ENCODE measurements at places on chromosomes 16 and 17.

DNA sequence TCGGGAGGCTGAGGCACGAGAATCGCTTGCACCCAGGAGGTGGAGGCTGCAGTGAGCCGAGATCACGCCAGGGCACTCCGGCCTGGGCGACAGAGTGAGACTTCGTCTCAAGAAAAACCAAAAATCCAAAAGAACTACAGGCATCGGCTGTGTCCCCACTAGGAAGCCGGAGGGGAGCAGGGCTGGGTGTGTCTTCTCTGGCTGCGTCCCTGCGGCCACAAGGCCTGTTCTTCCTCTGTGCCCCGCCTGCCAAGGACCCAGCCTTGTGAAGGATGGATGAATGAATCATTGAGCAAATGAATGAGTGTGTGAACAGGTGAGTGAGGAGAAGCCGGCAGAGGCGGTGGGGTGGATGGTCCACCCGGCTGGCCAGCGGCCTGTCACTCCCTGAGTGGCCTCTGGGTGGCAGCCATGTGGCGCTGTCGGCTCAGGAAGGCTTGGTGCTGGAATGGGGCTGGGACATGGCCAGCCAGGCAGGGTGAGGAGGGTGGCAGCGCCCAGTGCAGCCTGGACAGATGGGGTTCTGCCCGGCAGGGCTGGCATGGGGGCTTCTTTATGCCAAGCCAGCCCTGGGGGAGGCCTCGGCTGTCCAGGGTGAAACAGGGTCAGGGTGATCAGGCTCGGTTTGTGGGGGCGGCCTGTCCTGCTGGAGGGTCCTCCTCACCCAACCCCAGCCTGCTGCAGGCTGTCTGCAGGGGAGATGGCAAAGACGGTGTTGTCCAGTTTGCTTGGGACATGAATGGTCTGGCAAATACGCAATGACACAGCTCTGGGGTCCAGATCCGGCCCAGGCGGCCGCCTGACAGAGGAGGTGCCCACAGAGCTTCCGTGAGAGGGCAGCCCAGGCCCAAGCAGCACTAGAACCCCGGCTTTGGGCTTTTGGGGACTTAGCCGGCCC, 21.7 kb downstream of the SLC25A10 start:
- DNase-seq: peak; percentile 62

GRCh38 chr17:81163703-81164370, 1.5 kb upstream of the PVALEF start:
- no peak for DNase-seq

- no peak for DNase-seq
Observed at GRCh38 chr16:52548261-52549010, 1.5 kb upstream of the TOX3 start.

DNA sequence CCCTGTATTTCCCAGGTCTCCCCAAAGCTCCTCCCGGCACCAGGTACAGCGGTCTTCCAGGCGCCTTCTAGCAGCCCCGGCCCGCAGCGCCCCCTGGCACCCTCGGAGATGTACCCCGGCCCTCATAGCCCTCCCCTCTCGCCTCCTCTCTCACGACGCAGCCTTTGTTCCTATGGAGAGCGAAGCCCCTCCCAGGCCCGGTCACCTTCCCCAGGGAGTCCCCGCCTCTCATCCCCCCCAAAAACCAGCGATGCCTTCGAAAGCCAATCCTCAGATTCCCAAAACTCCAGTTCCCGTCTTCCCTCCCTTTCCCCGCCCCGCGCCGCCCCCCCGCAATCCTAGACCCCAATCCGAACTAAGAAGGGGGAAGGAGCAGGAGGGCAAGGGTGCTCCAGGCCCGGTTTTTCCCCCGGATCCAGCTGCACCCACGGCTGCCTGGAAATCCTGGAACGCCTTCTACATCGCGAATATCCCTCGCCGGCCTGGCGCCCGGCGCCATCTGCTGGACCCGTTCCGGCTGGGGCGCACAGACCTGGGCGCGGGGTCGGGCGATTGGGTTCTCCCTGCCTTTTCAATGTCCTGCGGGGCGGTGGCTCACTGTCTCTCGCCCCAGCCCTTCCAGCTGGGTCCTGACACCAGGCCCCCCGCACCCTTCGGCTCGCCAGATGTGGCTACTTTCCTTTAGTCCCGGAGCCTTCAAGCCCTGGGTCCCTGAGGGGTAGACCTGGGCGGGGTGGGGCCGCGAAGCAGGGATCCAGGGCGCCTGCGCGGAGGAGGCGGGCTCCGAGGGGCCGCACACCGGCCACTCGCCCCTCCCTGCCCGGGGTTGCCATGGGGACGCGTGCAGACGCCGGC, at the start of gene DNAH2:
Gene DNAH2 (plus strand): TSS at position 844 of the 855 bp plus-strand sequence. CDS start 1,991 bp downstream, outside the sequence.
- DNase-seq: peak; percentile 91

DNA sequence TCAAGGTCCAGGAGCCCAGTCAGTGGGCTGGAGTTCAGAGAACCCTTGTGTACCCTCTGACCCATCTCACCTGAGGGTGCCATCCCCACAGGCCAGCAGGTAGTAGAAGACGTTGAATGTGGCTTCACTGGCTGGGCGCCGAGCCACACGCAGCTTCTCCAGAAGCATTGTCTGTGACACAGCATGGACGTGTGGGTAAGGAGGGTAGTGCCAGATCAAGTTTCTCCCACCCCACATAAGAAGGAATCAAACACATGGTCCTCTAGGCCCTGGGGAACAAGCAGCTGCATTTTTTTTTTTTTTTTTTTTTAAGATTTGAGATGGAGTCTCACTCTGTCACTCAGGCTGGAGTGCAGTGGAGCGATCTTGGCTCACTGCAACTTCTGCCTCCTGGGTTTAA, 60.9 kb downstream of the MYO18A start:
- peak; percentile 37 for DNase-seq

DNA sequence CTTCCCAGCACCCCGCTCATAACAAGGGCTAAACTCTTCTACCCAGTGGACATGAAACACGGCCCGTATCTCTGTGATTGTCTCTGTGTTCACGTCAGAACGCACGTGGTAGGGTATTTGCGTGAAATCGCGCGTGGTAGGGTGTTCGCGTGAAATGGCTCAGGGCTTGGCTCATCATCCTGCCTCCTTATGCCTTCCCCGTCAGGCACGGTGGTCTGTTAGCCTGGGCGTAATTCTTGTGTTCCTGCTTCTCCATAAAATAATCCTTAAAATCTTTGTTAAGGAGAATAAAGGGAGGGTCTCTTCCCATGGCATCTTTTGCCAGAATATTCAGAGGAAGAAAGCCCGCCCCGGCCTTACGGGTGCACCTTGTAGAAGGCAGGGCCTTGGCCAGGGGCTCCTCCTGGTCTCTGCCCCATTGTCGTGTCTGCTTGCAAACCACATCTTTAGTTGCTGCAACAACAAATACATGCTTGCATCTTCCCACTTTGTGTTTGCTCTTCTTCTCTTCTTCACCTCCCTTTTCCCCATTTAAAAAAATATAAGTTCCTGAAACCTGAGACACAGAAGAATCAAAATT, 116.7 kb upstream of the CHMP6 start:
- no peak for DNase-seq

DNA sequence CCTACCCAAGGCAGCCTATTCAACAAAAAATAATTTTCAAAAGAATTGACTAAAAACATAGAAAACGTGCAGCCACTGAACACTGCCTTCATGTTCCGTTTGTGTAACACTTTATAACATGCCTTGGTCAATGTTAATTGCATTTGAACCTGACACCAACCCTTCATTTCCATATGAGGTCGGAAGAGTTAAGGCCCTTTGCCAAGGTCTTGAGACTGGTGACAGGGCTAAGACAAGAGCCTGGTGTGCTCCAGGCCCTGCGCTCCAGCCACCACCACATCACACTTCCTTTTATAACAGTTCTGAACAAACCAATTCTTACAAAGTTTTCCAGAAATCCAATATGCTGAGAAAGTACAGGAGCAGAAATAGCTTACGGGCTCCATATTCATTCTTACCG, 4.2 kb downstream of the BBS2 start:
- DNase-seq: no peak

DNA sequence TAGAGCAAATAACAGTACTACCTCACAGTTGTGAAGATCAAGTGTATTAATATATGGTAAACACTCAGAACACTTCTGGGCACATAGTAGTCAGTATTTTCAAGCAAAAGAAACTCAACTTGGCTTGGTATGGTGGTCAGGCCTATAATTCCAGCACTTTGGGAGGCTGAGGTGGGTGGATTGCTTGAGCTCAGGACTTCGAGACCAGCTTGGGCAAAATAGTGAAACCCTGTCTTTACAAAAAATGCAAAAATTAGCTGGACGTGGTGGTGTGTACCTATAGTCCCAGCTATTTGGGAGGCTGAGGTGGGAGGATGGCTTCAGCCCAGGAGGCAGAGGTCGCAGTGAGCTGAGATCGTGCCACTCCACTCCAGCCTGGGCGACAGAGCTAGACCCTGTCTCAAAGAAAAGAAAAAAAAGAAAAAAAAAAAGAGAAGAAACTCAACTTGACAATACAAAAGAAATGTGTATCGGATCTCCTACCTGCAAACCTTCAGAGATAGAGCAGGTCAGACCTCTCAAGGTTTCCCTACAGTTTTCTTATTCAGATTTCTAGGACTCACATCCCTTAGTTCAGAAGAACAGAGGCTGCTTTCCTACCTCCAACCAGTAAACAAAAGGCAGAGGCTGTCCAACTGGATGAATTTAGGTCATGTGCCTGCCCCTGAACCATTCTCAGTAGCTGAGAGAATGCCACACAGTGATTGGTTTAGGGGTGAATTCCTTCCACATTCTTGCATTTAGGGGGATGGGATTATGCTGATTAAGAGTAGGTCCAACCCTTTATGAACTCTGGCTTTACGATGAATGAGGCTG, 1.7 kb upstream of the KPNA2 start:
- DNase-seq: peak; percentile 66

- DNase-seq: no peak
Observed at GRCh38 chr16:26371349-26371869, 679.6 kb downstream of the HS3ST4 start.

DNA sequence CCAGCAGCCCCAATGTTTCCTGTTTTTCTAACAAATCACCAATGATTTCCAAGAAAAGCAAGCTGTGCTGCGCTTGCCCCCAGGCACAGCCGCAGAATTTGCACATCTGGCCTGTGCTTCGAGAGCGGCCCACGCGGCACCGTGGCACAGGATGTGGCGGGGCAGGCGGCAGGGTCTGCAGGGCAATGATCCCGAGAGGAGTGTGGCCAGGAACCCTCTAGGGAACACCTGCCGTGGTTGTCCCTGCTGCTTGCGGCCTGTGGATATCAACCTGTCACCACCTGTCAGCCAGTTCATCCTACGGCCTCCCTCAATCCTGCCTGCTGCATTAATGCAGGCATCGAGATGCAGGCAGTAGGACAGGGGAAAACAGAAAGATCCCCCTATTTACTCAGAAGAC, 24.0 kb downstream of the PIK3R5 start:
- DNase-seq: no peak

- DNase-seq: no peak
Observed at GRCh38 chr17:79874329-79874981, 35.2 kb upstream of the CBX4 start.

DNA sequence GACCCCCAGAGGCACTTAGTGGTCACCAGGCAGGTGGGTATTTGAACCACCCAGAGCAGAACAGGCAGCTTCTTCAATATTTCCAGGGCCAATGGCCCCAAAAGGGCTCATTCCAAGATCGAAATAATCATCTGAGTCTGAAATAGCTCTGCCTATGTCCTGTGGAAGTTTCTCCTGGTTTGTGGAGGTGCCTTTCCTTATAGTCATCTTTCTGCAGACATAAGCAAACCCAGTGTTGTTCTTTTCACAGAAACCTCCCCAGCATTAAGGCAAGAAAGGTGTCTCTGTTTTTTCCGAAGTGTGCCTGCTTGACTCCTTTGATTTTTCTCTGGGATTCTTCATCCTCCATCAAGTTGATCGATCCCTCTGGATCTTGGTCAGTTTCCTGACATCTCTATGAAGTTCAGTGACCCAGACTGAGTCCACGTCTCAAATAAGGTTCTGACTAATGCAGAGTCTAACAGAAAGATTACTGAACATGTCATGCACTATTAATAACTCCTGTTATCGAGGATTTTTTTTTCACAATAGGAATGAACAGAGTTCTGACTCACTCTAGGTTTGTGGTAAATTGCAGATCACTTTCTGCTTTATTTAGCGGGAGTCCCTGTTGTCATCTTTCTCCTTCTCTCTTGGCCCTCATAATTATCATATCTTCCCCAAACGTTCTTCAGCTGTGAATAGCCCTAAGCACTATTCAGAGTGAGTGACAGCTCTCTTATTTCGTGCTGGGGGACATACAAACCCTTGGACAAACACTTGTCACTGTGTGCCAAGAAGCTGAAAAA, 1.5 kb downstream of the LRRC3C start:
- DNase-seq: peak; percentile 90

- DNase-seq: no peak
Observed at GRCh38 chr16:52994942-52995341, 57.8 kb downstream of the CHD9NB start.

DNA sequence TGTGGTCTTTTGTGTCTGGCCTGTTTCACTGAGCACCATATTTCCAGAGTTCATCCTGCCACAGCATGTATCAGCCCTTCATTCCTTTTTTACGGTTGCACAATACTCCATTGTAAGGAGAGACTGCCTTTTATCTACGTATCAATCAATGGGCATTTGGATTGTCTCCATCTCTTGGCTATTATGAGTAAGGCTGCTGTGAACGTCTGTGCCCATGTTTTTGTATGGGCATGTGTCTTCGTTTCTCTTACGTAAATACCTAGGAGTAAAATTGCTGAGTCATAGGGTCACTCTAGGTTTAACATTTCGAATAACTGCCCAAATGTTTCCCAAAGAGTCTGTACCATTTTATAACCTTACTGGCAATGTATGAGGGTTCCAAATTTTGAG, 202.8 kb upstream of the FOXF1 start:
- peak; percentile 2 for DNase-seq

DNA sequence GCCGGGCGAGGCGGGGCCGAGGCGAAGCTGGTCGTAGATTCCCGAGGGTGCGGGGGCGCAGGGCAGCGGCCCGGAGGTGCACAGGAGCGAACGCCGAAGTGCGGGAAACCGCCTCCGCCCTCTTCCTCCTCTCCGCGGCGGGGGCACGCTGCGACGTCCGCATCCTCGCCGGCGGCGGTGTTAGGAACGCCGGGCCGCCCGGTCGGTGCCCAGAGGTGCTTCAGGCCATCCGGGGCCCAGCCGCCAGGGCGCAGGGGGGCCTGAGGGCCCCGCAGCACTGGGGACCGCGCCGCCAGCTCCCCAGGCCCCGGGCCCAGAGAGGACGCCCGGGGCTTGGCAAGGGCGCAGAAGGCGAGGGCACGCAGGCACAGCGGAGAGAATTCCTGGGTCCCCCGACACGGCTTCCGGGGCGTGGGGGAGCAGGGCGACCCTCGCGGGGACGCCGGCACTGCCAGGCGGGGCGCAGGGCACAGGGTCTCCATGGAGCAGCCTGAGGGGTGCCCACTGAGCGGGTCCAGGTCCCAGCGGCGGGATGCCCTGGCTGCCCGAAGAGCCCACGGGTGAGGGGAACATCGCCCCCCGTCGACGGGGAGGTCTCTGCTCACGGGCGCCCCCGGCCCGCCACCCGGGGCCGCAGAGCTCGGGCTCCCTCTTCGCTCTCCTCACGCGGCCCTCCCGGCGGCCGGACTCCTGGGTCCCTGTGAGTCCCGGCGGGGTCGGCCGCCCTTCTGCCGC, 576 bp downstream of the EPOP start:
- DNase-seq: no peak

- no peak for DNase-seq
Observed at GRCh38 chr17:51855806-51856205, 302.7 kb downstream of the CA10 start.
